ENCODE measurements at places on chromosomes 13 and 19.

DNA sequence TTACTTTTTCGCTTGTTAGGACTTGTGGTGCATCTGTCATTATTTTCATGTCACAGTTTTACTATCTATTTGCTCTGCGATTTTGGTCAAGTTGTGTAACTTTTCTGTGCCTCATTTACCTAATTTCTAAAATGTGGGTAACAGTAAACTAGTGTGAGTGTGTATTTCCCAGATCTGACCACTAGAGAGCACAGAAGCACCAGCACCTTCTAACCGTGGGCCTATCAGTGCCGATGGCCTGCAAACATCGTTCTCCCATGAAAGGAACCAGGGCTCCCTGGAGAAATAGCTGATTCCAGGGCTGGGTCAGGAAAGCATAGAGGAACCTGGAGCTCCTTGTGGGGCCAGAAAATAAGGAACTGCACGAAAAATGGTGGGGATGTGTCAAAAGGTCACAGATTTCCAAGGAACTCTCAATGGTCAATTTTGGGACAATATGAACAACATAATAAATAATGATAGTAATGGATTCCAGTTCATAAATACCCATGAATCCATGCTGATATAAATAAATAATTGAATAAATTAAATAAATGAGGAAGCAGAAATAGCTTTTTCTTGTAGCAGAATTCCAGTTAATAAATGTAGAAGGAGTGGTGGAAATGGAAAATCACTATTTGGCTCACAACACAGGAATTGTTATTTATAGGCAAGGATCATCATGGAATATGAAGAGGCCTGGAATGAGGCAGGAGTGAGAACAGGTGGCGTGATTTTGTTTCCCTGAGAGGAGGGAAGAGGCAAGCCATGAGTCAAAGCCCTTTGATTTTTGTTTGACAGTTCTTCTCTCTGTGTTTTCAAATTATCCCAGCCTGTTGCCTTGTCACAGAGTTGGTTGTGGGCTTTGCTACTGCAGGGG lies 31.1 kb downstream of the CEACAM8 start:
- DNase-seq = peak; percentile 70

DNA sequence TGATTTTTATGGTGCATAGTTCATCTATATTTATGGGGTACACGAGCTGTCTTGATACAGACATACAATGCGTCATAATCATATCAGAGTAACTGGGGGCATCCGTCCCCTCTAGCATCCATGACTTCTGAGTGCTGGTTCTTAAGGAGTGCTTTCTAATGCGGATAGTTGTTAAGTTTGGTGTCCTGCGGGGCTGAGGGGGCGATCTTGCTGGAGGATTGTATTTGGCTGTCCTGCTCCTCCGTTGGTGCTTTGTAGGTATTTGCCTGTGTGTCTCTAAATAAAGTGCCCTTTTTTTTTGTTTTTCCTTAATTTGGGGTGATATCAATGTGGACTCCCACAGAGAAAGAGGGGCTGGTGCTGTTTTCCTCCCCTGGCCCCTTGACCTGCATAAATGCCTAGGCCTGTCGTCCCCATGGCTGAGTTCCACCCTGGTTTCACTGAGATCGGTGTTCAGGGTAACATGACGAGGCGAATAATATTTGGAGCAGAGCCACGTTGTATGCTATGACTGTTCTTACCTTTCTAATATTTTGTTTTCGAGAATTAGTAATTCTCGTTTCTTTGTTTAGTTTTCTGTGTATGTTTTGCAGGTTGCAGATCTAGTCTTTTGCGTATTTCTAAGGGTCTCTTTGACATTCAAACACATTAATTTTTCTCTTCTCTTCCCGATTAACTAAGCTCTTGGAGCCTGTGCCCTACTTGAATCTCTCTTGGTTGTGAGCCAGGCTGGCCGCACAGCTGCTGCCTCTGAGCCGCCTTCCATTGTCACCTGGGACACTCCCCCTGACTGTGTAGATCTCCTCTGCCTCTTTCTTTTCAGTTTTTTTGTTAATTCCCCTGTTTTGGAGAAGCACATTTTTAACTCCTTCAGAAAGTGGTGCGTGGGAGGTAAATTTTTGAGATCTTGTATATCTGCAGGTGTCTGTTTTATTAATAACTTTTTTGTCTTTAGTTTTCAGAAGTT lies 100.3 kb downstream of the ARHGEF7 start:
- no peak for DNase-seq

DNA sequence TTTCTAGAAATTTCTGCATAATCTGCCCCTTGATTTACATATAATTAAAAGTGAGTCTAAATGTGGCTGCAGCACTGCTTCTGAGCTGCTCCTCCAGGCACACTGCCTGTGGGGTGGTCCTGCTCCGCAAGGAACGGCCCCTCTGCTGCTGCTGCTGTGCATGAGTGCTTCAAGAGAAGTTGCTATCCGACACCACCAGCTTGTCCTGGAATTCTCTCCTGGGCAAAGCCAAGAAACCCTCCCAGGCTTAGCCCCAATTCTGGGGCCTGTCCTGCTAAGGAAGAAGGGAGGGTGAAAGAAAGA lies 7.5 kb upstream of the PDCD5 start:
- no peak for DNase-seq

- DNase-seq = no peak
These were observed 26.1 kb upstream of the EEF1AKMT1 start for GRCh38 chr13:20799726-20800416.

DNA sequence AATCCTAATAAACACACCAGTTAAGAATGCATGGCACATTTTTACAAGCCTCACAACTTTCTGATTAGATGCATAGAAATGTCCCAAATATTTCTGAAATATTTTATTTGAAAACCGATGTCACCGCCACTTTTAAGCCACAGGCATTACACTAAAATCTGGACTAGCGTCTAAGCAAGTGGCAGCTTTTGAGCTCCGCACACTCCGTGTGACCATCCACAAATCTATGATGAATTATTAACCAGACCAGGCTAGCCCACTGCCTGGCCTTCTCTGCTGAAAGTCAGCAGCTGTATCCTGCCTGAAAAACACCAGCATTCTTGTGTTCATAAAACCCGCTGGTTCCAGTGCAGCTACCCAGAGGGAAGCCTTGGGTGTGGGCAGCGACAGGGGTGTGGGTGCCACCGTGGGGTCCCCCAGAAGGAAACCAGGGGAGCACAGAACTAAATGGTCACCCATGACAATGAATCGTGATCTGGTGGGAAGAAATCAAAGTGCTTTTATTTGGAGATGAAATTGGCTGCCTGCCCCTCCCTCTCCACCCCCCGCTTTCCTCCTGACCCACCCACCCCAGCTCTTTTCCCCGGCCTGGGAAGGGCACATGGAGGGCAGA lies 13.8 kb downstream of the RASA3 start:
- DNase-seq = no peak

DNA sequence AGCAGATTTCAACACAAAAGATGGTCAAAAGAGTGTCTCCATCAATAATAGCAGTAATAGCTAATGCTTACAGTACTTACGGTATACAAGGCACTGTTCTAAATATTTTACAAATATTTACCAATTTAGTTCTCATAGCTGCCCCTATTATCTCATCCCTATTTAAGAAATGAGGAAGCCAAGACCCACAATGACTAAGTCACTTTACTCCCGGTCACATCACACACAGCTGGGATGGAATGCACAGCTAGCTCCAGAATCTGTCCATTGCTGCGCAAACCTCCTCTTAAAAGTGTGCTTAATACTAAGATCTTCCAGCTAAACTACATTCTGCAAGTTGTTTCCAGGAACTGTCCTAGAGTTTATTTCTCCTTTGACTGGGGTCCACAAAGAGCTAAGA lies 63.4 kb downstream of the RAP2A start:
- no peak for DNase-seq

GRCh38 chr19:42229301-42229854 lies 9.3 kb downstream of the ZNF526 start:
- DNase-seq = no peak

GRCh38 chr13:25908366-25908765 lies 143.4 kb downstream of the SHISA2 start:
- DNase-seq = no peak

DNA sequence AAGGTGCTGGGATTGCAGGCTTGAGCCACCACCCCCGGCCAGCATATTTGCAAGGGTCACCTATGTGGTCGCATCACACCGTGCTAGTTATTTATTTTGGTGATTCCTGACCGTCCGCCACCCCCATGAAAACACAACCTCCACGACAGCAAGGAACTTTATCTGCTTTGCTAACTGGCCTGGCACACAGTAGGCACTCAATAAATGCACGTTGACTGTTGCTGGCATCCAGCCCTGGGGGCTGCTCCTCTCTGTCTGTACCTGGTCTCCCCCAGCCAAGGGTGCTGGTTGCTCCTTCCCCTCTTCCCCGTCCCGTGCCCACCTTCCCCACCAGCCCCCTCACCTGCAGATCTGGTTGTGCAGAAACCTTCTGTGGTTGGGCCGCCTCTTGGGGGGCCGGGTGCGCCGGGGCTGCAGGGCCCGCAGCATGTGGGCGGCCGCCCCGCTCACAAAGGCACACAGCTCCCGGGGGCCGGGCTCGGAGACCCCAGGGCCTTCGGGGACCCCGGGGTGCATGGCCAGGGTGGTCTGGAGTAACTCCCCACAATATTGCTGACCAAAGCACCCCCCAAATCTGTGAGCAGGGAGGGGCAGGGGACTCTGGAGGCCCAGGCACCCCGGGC lies 401 bp downstream of the C19orf85 start:
- DNase-seq = no peak

DNA sequence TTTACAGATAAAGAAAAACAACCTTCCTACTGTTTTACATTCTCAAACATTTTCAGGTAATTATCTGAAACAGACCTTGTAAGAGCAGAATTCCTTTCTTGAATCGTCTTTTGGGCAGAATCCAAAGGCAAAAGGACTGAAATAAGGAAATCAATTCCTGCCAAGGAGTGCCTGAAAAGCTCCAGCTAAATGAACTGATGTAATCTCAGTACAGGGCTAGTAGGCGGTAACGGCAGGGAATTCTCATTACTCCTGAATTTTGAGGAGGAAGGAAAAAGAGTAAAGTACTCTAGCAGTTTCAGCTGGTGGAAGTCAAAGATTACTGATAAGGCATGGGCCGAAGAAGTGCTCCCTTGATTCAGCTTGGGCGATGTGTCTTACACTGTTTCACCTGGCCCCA lies 168.4 kb downstream of the PCDH9 start:
- DNase-seq = no peak

DNA sequence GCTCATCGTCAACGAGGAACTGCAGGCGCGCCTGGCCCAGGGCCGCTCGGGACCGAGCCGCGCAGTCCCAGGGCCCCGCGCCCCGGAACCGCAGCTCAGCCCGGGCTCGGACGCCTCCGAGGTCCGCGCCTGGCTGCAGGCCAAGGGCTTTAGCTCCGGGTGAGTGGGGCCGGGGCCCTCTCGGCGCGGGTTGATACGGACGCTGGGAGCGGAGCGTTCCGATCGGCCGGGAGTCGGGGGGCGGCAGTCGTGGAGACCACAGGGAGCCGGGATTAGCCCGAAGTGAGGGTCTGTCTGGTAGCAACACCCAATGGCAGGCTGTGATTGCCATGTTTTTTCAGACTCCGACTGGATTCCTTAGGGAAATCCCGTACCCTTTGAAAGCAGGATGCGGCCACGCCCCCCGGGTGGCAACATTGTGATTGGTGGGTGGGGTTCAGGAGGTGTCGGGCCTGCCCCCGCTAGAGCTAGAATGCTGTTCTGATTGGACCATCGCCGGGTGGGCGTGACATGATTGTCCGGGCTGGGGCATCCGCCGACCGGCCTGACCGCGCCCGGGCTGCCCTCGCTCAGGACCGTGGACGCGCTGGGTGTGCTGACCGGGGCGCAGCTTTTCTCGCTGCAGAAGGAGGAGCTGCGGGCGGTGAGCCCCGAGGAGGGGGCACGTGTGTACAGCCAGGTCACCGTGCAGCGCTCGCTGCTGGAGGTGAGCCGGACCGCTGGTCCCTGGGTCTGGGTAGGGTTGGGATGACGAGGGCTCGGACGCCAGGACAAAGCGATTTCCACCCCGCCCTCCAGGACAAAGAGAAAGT lies 11.3 kb downstream of the EPS8L1 start:
- peak; percentile 90 for DNase-seq

DNA sequence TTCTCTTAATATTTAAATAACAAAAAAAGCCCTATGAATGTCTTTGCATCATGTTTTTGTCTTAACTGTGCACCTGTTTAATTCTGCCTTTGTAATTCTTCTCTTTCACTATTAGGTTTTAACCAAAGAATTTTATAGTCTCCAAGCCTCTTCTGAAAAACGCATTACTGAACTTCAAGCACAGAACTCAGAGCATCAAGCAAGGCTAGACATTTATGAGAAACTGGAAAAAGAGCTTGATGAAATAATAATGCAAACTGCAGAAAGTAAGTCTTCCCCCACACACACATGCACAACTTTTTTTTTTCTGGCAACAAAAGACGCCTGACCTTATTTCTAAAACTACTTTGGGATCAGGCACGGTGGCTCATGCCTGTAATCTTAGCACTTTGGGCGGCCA lies 126.5 kb downstream of the PIBF1 start:
- DNase-seq = no peak

GRCh38 chr13:66102864-66103263 lies 1127.3 kb downstream of the PCDH9 start:
- no peak for DNase-seq

GRCh38 chr13:50692396-50692915 lies 151.0 kb downstream of the DLEU7 start:
- no peak for DNase-seq

DNA sequence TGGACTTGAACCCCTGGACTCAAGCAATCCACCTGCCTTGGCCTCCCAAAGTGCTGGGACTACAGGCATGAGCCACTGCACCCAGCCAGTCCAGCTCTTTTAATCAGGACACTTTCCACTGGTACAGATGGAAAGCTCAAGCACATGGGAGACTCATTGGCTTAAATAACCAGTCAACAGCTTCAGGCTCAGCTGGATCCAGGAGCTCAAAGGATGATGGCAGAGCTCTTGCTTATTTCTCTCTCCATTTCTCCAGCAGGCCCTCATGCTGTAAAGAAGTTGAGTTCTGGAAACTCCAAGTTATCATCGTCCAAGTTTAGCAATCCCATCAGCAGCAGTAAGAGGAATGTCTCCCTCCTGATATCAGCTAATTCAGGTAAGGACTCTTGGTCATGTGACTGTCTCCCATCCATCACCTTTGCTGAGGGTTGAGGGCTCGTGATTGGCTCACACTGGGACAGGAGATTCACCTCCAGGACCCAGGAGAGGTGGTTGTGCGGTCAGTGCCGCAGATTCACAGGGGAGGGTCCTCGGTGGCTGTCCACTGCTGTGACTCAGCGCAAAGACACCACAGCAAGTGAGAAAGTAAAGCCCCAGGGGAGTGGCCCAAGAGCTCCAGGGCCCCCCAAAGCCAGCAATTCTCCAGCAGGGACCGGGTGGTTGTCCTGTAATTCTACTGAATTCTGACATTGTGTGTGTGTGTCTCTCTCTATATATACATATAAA lies 5.1 kb downstream of the CCL25 start:
- no peak for DNase-seq

- no peak for DNase-seq
These were observed 2.8 kb upstream of the WBP4 start for GRCh38 chr13:41058295-41059070.

- peak; percentile 35 for DNase-seq
These were observed 15.9 kb downstream of the CBY2 start for GRCh38 chr13:45718063-45718462.

All from COLO829 (cell line).